ENCODE measurements at places on chromosomes 3 and 15.

DNA sequence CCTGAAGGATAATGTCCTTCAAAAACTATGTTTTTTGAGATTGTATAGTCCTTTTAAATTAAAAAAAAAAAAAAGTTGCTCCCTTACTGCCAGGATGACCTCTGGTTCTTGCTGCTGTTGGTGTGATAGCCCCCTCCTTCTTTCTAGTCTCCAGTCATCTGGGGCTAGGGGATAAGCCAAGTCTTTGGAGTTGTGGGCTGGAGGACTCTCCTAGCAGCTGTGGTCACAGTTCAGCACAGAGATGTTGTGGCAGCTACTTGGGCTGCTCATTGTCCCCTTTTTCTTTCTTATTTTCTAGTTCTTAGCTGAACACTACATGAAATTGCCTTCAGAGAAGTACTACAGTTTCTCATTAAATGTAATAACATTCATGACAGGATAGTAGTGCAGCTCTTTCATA lies 39.2 kb upstream of the APH1B start:
- no peak for DNase-seq

GRCh38 chr3:64645243-64645642 lies 42.6 kb downstream of the ADAMTS9 start:
- DNase-seq = no peak

DNA sequence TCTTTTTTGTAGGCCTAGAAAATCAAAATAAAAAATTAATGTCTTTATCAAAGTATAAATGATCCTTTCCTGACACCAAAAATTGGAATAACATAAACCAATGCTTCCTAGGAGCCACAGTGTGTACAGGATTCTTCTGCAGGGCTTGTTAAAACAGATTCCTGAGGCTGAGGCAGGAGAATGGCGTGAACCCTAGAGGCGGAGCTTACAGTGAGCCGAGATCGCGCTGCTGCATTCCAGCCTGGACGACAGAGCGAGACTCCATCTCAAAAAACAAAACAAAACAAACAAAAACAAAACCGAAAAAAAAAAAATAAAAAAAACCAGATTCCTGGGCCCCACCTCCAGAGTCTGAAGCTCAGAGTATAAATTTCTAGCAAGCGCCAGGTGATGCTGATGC lies 78.0 kb downstream of the PEX5L start:
- no peak for DNase-seq

GRCh38 chr3:22349215-22349851 lies 598.3 kb upstream of the ZNF385D start:
- no peak for DNase-seq

DNA sequence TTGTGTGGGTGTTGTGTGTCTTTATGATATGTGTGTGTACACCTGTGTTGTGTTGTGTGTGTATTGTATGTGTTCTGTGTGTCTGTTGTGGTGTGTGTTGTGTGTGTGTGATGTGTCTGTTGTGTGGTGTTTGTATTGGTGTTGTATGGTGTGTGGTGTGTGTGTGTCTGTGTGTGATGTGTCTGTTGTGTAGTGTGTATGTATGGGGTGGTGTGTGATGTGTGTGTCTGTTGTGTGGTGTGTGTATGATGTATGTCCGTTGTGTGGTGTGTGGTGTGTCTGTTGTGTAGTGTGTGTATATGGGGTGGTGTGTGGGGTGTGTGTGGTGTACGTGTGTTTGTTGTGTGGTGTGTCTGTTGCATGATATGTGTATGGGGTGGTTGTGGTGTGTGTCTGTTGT lies 46.6 kb downstream of the ZDHHC19 start:
- DNase-seq = no peak

DNA sequence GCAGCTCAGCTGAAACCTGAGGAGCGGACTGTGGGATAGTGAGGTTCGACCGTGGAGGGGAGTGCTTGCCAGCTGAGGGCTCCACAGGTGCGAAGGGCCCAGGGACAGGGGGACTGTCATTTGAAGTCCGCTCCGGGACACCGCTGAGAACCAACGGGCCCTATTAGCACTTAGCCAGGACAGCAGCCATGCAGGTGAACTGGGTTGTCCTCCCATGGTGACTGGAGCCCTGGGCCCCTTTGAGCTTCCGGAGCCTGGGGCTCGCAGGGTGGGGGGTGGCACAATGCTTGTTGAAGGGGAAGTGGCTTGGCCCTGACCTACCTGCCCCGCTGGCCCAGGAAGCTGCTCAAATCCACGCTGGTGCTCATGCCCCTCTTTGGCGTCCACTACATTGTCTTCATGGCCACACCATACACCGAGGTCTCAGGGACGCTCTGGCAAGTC lies 24.7 kb downstream of the PTH1R start:
- no peak for DNase-seq

DNA sequence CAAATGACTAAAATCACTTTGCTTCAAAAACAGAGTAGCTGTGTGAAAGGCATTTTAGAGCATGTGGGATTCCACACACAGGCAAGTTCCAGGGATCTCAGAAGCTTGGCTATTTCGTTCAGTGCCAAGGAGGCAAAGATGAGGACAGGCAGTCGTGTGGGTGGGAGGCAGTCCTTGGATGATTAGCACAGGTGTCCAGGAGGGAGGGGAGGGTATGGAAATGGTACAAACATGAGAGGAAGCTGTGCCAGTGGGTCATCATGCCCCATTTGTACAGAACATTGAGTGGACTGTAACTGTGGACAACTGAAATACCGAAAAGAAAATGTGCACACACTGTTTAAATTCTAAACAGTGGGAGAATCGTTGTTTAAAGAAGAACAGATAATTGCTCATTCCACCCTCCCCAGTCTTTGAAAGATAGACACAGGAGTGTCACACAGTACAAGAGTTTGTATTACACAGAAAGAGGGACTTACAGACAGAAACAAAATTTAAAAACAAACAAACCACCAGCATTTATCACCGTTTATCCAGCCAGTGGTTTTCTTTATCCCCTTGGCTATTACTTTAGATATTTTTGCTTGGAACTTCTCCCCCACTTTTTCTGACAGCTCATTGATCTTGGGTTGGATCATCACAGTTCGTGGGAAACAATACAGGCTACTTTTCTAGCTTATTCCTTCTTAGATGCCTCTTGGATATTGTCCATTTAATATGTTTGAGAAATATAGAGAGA lies 122.9 kb downstream of the GREM1 start:
- no peak for DNase-seq

DNA sequence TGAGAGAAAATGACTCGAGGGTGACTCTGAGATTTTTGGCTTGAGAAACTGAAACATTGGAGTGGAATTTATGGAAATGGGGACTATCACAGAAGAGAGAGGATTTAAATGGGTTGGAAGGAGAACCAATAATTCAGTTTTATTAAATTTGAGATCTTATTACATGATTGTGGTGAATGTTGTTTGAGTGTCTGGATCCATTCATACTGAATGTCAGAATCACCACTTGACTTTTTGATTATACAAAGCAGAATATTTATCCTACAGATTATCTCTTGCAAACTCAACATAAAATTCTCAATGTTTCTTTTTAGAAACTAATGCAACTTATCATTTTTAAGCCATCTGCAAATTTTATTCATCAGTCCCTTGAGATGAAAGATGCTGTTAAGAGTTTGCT lies 332.8 kb downstream of the CNTN3 start:
- DNase-seq = no peak

- no peak for DNase-seq
These were observed 33.5 kb upstream of the ZNF774 start for GRCh38 chr15:90318591-90318990.

GRCh38 chr3:146796078-146796477 lies 190.9 kb upstream of the PLSCR5 start:
- no peak for DNase-seq

GRCh38 chr15:64883100-64883581 lies 28.6 kb upstream of the ANKDD1A start:
- no peak for DNase-seq

- no peak for DNase-seq
These were observed 14.6 kb upstream of the PIK3CA start for GRCh38 chr3:179133575-179133974.

- DNase-seq = no peak
These were observed 108.1 kb downstream of the ROBO2 start for GRCh38 chr3:77147836-77148578.

DNA sequence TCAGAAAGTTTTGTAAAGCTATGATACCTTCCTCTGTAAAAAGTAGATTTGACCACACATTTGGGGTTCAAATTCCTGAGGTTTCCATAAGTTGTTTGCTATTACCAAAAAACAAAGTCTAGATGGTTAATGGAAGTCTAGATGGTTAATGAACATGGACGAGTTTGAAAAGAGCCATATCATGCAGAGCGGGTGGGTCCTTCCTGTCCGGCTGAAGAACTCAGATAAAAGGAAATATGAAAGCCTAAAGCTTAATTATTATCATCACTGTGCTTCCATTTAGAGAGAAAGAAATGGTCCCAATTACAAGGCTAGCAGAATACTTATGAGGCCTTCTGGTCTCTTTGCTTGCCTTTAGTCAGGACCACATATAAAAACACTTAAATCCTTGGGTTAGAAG lies 132.1 kb upstream of the SATB1 start:
- DNase-seq = no peak

- DNase-seq = no peak
These were observed 9.1 kb downstream of the AMOTL2 start for GRCh38 chr3:134364936-134365765.

- DNase-seq = no peak
These were observed 23.1 kb downstream of the LRRC31 start for GRCh38 chr3:169846458-169847193.

DNA sequence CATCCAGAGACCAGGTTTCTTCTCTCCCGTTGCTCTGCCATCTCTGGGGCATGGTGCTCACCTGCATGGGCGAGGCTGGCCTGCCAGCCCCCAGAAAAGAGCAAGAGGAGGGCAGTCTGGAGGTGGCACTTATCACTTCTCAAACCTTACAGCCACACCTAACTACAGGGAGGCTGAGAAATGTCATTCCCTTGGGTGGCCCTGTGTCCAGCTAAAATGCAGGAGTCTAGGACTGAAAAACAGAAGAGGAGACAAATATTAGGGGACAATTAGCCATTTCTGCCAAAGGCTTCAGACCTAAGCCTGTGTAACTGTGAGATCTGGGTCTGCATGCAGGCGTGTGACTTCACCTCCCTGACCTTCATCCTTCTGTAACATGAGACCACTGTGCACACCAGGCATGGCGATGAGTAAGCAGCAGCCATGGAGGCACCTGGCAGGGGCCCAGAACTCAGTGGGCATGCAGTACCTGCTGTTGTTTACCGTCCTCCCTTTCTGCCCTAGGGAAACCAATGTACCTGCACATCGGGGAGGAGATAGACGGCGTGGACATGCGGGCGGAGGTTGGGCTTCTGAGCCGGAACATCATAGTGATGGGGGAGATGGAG lies 83.4 kb downstream of the MESD start:
- no peak for DNase-seq

GRCh38 chr15:45906230-45906629 lies 271.4 kb downstream of the SQOR start:
- no peak for DNase-seq

GRCh38 chr3:127286571-127287140 lies 1.2 kb downstream of the PRR20G start:
- DNase-seq = no peak

GRCh38 chr15:24748812-24749439 lies 73.4 kb downstream of the NPAP1 start:
- DNase-seq = no peak

DNA sequence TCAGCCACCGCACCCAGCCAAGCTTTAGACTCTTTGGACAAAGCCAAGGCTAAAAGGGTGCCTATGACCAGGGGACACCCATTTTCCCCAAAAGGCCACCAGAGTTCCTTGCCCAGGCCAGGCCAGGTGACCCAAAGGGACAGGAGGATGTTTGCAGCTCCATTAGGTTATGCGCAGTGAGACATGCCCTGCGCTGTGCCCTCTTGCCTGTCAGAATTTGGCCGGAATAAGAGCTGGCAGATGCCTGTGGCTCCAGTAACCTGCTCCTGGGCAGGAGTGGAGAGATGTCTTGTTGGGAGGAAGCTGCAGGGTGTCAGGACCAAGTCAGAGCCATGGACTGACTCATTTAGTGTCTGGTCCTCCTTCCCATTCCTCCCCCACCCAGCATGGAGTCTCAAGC lies 20.5 kb downstream of the DNASE1L3 start:
- no peak for DNase-seq

GRCh38 chr3:174243171-174243570 lies 616.0 kb upstream of the NAALADL2 start:
- no peak for DNase-seq

DNA sequence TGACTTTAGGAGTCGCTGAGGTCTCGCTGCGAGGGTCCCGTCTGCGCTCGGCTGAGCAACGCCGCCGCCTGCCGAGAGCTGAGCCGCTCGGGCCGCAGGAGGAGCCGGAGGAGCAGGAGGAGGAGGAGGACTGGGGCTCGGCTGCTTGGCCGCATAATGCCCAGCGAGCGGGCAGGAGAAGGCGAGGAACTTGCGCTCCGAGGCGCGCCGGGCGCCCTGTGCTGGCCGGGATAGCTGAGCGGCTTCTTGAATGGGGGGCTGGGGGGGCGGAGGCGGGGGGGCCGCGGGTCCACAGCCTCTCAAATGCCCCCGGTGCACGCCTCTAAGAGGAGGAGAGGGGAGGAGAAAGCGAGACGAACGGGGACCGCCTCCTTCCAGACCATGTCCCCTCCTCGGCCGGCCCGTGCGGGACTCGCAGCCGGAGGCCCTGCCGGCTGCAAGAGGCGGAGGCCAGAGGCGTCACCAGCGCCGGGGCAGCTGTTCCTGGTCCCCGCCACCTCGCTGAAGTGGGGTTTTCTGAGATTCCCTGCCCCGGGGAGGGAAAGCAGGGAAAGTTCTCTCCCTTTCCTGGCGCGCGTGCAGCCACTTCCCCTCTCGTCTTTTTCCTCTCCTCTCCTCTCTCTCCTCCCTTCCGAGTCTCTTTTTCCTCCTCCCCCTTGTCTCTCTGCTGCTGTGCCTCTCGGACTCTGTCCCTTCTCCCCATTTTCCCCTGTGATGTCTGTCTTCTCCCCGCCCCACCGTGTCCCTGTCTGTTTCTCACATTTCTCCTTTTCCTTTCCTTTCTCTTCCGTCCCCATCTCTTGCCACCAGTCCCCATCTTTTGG lies at the start of gene ADAMTS9:
Gene ADAMTS9 (minus strand): TSS at position 220 of the 824 bp plus-strand sequence. CDS start 343 bp downstream, outside the sequence.
- DNase-seq = peak; percentile 84

GRCh38 chr3:49998326-49998725 lies 58.4 kb downstream of the RBM6 start:
- DNase-seq = no peak

GRCh38 chr3:13263770-13264467 lies 156.2 kb downstream of the NUP210 start:
- no peak for DNase-seq

DNA sequence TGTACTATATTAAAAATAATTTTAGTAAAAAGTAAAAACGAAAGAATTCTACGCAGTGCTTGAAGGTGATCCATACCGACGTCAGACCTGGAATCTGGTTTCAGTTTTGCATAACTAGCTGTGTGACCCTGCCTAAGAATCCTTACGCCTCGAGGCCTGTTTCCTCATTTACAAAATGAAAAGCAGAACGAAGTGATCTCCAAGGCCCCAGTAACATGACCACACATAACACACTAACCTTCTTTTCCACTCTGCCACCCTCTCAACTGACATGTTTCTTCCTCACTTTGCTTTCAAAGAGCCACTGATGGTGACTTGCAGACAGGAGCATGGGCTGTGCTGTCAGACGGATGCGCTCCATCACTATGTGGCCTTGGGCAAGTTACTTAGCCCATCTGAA lies 4.8 kb downstream of the MESD start:
- DNase-seq = no peak

GRCh38 chr15:63938486-63939061 lies 104.8 kb upstream of the HERC1 start:
- DNase-seq = no peak

GRCh38 chr3:17194116-17194515 lies 309.4 kb downstream of the PLCL2 start:
- DNase-seq = no peak

GRCh38 chr15:80599359-80599758 lies 95.8 kb upstream of the ABHD17C start:
- no peak for DNase-seq

GRCh38 chr3:47802734-47803479 lies at the start of gene DHX30:
Gene DHX30 (plus strand): TSS chr3:47803138. CDS start chr3:47810684, 7,546 bp downstream.
- DNase-seq = peak; percentile 88

All from uterus (tissue), 4 donors.